Stimulated activated CD4-positive, alpha-beta T cell treated with anti-CD3 and anti-CD28 coated beads, TNF-alpha, amount 100 ng/mL, for 1 hour (primary cell): ENCODE measurements at places on chromosomes 5 and 9.

- no peak for DNase-seq
These were observed 2.0 kb upstream of the AKNA start for GRCh38 chr9:114389612-114390368.

DNA sequence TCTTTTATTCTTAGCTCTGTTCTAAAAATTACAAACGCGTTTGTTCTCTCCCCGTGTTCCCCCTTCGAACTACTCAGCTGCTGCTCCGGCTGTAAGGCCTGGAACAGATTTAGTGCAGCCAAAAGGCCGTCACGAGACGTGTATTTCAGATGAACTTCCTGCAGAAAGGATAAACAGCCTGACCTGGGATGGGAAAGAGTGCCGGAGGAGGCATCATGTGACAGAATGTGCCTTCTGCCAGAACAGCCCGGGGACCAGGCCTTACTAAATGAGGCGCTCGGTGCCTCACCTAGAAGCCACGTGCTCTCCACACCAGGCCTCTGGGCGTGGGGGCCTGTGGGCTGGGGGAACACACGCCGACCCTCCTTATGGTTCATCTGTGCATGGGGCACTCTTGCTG is 94.7 kb downstream of the PPARGC1B start:
- DNase-seq, result no peak

GRCh38 chr5:116834796-116835515 is 260.3 kb upstream of the SEMA6A start:
- no peak for DNase-seq

DNA sequence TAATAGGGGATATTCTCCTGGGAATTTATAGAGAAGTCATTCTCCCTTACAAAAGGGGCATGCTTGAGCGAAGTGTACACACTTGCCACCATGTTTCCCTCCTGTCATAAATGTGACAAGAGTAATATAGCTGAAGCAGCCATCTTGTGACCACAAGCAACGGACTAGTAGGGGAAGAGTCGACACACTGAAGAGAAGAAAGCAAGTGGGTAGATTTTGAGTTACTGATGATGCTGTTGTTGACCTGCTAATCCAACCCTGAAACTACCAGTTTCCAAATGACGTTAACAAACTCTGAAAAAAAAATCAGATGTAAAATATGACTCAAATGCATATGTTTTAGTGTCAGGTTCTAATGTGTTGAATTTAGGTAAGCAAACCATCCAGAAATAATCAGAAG is 350.4 kb downstream of the CDH10 start:
- DNase-seq, result no peak

DNA sequence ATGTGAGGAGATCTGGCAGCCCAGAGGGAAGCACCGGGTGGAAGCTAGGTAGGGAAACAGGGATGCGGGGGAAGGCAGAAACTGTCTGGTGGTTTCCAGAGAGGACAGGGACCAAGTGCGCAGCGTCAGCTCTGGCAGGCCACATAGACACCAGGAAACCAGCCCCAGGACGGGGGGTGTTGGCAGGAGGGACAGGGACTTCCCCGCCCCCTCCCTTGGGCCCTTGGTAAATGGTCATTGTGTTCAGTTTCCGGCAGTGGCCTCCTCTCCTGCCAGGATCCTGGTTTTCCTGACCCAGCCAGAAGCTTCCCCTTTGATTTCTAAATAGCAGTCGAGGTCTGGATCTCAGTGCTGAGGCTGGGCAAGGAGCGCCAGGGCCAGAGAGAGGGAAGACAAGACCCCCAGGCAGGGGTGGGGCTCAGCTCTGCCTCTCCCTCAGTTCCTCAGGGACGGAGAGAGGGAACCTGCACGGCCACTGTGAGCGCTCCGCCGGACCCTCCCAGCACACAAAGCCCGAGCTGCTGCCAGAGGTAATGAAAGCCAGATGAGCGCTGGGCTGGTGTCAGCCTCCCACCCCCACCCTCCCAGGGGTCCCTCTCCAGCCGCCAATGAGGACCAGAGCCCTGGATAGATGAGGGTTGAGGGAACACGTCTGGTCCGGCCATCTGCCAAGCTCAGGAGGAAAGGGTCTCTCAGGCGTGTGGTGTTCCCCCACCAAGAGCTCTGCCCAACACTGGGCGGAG is 1.8 kb downstream of the RALGDS start:
- no peak for DNase-seq

DNA sequence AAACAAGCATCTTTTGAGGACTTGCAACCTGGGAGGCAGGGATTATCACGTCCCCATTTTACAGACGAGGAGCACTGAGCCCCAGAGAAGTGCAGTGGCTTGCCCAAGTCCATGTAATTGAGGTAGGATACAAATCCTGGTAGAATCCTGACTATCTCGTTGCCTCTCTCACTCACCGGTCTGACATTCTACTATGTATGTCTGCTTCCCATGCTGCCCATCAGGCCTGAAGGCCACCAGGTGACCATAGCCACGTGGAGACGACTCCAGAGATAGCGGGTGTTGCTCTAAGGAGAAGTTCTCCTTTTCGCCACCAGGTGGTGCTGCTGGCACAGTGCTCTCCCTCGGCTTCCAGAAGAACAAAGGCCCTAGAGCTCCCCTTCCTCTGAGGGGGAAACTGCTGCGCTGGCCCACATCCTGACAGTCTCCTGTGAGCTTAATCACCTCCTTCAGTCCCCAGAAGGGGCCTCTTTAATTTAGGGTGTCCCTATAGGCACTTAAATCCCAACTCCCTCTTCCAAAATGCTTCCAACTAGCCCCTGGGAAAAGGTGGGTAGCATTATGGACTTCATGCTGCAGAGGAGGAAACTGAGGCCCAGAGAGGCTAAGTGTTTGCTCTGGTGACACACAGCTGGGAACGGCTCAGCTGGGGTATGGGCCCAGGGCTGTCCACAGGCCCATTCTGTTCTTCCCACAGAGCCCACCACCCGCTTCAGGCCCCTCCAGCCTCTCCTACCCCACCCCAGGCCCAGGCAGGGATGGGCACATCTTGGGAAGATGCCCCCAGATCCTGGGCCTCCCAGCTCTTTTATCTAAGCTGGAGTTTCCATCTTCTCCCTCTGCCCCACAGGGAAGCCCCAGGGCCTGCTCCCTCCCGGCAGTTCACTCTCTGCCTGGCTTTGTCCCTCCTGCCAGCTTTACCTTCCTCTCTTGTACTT is 6.4 kb downstream of the SLC34A1 start:
- peak; percentile 74 for DNase-seq

DNA sequence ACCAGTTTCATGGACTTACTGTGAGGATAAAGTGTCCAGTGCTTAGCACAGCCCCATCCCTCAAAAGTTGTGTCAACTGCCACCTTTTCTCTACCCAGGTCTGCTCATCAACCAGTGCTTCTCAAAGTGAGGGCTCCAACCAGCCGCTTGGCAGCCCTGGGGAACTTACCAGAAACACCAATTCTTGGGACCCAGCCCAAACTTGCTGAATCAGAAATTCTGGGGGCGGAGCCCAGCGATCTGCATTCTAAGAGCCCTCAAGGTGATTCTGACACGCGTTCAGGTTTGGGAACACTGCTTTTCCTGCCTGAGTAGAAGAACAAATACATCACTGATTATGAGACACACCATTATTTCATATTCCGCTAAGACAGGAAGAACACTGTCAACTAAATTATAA is 132.0 kb downstream of the NSG2 start:
- DNase-seq, result no peak

- DNase-seq, result no peak
These were observed 22.0 kb upstream of the ARHGAP26 start for GRCh38 chr5:142748132-142748531.

GRCh38 chr5:127396490-127397155 is 106.0 kb downstream of the MEGF10 start:
- no peak for DNase-seq

GRCh38 chr5:140044041-140044440 is 942 bp upstream of the NRG2 start:
- no peak for DNase-seq

GRCh38 chr5:116671211-116671736 is 96.7 kb upstream of the SEMA6A start:
- no peak for DNase-seq

GRCh38 chr5:1500411-1501091 is 23.2 kb downstream of the LPCAT1 start:
- no peak for DNase-seq

DNA sequence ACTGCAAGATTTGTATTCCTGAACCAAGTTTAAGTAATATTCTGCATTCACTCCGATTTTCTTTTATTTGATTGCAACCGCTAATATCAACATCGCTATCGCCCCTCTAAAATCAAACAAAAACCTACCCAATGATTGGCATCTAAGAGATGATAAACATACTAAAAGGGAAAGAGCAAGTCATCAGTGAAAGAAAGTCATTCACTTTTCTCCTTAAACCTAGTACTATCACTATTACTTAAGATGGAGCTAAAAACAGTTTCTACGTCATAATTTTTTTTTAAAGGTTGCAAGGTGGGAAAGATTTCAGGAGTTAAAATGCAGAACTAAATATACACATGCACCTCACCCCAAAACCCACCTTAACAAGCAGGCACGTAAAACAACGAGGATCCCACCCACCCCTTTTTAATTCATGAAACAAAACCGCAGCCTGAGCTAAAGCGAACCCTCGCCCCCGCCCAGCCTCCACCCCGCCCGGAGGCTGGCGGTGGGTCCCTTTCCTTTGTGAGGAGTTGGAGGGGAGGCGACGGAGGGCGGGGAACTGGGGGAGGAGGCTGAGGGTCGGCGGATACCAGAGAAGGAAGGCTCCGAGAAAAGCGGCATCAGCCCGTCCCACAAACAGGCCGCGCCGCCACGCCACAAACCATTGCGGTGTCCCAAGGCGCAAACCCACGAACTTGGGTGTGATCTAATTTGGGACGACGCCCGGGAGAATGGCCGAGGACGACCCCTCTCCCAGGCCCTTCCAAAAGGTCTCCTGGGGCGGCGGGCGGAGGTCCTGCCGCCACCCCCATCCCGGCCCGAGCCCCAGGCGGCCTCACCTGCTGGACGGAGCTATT is 861 bp downstream of the UBQLN1 start:
- peak; percentile 53 for DNase-seq

GRCh38 chr5:54702470-54702869 is 184.9 kb downstream of the SNX18 start:
- no peak for DNase-seq

GRCh38 chr9:27150746-27151406 is 41.9 kb downstream of the TEK start:
- DNase-seq, result no peak

DNA sequence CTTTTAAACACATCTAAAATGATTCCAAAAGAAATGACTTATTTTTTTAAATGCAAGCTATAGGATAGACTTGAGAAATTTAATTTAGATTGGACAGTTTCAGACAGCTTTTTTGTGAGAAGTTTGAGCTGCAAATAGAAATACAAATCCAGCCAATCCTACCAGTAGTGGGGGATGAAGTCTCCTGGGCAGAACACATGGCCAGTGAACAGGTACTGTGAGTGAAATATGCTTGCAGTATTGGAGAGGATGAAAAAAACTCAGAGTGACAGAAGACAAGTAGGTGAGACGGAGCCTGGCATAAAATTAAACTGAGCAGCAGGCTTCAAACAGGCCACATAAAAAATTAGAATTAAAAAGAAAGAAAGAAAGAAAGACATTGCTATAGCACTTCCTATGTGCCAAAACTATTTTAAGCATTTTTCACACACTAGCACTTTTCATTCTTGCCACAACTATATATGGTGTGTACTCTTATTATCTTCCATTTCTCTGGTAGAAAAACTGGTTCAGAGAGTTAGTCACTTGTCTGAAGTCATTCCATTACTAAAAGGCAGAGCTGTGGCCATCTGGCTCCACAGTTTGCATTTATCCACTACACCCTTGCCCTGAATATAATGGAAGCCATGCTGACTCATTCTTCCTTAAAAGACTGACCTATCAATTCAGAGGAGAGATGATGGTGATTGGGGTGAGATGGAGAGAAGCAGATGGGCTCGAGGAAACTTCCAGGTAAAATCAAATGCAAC is 310.2 kb upstream of the CTNND2 start:
- no peak for DNase-seq

GRCh38 chr5:29462241-29462640 is 1731.2 kb upstream of the CDH6 start:
- no peak for DNase-seq

GRCh38 chr5:102809033-102809432 is 53.9 kb downstream of the PAM start:
- DNase-seq, result no peak

DNA sequence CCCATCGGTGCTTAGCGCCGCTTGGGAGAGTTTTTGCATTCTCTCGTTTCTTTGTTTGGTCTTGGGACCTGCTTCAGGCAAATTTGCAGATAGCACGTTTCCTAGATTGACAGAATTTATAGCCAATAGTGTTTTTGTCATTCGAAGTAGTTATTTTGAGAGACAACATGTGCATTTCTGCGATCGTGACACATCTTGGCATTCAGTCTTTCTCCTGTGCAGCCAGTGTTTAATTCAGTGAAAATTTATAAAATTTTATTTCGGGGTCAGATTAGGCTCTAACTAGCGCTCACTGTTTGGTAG is 830 bp downstream of the PRRC1 start:
- no peak for DNase-seq

- DNase-seq, result no peak
These were observed 192.3 kb downstream of the CACNA1B start for GRCh38 chr9:138069731-138070456.

GRCh38 chr5:24110004-24110615 is 534.7 kb downstream of the CDH10 start:
- DNase-seq, result no peak

GRCh38 chr5:76473661-76474060 is 70.6 kb downstream of the IQGAP2 start:
- DNase-seq, result peak; percentile 24
